ENCODE measurements at places on chromosomes 3 and 15.

GRCh38 chr3:113156816-113157333 lies 54.5 kb upstream of the BOC start:
- no peak for DNase-seq

GRCh38 chr3:133943639-133944141 lies 48.0 kb upstream of the RAB6B start:
- DNase-seq: peak; percentile 82

DNA sequence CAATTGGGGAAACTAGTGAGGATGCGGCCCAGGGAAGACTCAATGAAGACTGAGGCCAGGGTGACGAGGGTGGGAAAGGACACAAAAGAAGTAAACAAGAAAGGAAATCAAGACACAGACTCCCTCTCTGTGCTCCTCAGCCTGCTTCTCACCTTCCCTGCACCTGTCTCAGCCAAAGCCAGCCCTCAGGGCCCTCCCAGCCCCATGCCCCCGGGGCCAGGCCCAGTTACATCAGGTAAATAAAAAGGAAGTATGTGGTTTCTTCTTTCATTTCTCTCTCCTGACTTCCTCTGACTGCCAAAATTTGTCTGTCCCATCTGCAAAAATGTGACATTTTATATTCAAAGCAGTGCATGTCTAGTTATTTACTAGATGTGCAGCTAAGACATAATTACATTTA lies 328.0 kb downstream of the UACA start:
- no peak for DNase-seq

GRCh38 chr3:173395073-173395411 lies 2.5 kb upstream of the NLGN1 start:
- peak; percentile 33 for DNase-seq

- DNase-seq: peak; percentile 34
Measured at GRCh38 chr3:149003653-149004305, 12.4 kb downstream of the GYG1 start.

GRCh38 chr3:149284034-149284433 lies 49.4 kb downstream of the TM4SF18 start:
- no peak for DNase-seq

DNA sequence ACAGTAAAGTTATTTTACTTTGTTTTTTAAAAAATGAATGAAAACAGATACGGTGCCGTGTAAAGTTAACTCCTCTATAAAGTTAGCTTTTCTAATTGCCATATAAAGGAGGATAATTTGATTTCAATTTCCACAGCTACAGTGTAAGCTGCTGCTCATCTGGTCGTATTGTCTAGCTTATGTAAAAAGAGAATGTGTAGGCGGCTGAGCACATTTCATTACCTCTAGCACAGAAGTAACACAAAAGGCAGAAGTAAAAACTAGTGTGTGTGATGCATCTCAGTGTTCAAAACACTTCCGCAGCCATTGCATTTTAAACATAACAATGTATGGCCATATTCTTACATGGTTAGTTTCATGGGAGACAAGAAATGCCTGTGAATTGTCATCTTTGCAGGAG lies 105.0 kb upstream of the P2RY1 start:
- DNase-seq: no peak

- no peak for DNase-seq
Measured at GRCh38 chr3:171636666-171637065, 173.6 kb downstream of the PLD1 start.

DNA sequence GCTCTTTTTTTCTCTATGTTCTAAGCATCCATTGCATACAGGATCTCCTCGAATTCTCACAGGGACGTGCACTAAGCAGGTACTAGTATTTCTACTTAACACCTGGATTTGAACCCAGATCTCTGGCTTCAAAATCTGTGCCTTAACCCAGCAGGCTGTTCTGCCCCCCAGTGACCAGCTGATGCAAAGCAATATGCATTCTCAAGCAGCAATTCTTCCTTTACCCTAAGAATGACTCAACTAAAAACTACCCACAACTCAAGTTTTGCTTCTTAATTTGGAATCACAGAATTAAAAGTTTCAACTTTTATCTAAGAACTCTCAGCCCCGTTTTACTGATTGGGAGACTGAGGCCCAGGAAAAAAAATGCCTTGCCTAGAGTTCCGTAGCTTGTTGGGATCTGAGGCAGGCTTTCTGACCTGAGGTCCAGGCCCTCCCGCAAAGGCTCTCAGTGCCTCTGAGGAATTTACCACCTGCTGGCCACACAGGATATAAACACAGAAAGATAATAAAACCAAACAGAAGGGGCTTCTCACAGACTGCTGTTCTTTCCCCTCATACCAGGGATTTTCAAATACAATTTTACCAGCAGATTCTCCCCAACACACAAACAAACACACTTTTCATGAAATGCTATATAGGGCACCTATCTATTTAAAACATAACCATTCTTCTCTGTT lies 115.4 kb upstream of the RAD18 start:
- DNase-seq: no peak

GRCh38 chr3:148903022-148903442 lies 37.9 kb downstream of the CPA3 start:
- peak; percentile 51 for DNase-seq

GRCh38 chr15:56734013-56734635 lies 815 bp upstream of the ZNF280D start:
- no peak for DNase-seq

DNA sequence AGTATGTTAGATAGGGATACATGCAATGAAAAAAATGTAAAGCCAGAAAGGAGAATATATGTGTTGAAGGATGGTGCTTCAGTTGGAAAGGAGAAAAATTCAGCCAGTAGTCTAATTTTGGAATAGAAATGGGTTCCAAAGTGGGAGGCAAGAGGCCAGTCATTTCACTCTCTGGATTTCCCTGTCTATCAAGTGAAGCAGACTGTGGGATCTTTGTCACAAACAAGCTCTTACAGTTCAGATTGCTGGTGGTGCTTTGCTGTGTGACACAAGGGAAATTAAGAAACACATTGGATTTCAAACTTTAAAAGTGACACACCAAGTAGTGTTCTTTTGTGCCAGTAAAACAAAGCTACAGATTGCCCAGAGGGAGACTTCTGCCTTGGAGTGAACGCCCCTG lies 82.0 kb upstream of the BFSP2 start:
- DNase-seq: no peak

- no peak for DNase-seq
Measured at GRCh38 chr3:71271596-71271995, 311.9 kb downstream of the FOXP1 start.

- no peak for DNase-seq
Measured at GRCh38 chr15:60572541-60573421, 93.8 kb upstream of the ICE2 start.

- no peak for DNase-seq
Measured at GRCh38 chr3:25226747-25227146, 201.3 kb upstream of the RARB start.

DNA sequence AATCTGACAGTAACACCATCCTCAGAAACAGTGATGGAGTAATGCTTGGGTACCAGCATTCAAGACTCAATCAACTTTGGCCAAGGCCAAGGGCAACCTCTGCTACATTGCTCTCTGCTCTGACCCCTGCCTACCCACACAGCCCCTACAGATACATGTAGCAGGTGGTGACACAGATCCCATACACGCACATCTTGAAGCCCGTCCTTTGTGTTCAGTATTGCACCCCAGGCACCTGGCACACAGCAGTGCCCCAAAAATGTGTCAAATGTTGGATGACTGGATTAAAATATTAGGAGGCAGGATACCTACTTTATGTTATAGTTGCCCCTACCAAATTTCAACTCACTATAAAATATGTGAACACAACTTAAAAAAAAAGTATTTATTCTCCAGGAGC lies 139.3 kb upstream of the ICE2 start:
- DNase-seq: no peak

DNA sequence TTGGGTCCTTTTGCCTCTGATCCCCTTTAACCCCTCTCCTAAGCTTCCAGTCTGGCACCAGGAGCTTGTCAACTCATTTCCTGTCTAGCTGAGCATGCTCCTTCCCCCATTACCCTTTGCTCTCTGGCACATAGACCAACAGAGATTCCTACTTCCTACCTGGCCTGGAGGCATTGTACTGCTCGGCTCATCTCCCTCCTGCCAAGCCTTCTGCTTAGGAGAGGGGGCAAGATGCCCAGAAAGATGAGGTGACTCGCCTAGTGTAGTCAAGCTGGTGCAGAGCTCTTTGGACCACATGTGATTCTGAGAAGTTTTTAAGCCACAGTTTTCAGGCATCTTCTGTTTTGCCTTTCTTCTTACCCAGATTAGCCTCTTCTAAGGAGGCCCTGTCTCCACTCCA lies 95.4 kb downstream of the ZNF621 start:
- no peak for DNase-seq

- DNase-seq: no peak
Measured at GRCh38 chr3:165446555-165446954, 250.4 kb upstream of the SLITRK3 start.

DNA sequence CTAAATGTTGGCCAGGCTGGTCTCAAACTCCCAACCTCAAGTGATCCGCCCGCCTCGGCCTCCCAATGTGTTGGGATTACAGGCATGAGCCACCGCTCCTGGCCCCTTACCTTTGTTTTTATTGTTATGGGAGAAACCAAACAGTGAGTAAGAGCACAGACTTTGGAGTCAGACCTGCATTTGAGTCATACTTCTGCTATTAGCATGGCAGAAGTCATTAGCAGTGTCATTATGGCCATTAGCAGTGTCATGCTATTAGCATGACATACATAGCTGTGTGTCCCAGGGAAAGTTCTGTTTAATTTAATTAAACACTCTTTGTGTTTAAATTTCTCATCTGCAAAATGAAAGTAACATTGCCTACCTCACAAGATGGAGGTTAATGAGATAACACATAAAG lies 54.8 kb downstream of the SQOR start:
- no peak for DNase-seq

DNA sequence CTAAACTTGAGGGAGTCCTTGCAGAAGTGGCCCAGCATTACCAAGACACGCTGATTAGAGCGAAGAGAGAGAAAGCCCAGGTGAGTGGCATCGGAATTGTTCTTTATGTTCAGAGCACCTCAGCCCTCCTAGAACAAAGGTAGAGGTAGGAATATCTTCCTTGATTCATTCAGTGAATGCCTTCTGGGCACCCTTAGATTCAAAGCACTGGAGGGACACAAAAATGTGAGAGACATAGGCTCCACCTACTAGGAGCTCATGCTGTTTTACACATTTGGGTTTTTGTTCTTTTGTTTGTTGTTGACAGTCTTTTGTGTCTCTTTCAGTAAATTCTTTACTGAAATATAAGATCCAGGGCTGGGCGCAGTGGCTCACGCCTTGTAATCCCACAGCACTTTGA lies 68.2 kb downstream of the IQGAP1 start:
- no peak for DNase-seq

DNA sequence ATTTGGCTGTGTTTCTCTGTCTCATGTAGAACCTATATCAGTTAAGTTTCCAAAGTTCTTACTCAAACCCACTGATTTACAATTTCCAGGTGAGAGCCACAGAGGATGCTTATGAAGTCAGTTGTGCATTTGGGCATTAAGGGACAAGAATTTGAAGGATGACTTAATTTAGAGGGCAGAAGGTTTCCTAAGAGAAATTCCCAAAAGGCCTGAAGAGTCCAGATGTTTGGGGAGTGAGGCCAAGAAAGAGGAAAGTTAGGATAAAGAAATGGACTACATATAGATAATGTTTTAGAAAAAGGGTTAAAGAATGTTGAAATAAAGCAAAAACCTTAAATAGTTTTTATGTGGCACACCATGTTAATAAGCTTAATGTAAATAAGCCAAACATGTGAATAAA lies 338.7 kb upstream of the GRM7 start:
- DNase-seq: no peak

GRCh38 chr3:49377483-49377882 lies 19.3 kb upstream of the GPX1 start:
- no peak for DNase-seq

- no peak for DNase-seq
Measured at GRCh38 chr3:171733561-171733960, 76.7 kb downstream of the PLD1 start.

DNA sequence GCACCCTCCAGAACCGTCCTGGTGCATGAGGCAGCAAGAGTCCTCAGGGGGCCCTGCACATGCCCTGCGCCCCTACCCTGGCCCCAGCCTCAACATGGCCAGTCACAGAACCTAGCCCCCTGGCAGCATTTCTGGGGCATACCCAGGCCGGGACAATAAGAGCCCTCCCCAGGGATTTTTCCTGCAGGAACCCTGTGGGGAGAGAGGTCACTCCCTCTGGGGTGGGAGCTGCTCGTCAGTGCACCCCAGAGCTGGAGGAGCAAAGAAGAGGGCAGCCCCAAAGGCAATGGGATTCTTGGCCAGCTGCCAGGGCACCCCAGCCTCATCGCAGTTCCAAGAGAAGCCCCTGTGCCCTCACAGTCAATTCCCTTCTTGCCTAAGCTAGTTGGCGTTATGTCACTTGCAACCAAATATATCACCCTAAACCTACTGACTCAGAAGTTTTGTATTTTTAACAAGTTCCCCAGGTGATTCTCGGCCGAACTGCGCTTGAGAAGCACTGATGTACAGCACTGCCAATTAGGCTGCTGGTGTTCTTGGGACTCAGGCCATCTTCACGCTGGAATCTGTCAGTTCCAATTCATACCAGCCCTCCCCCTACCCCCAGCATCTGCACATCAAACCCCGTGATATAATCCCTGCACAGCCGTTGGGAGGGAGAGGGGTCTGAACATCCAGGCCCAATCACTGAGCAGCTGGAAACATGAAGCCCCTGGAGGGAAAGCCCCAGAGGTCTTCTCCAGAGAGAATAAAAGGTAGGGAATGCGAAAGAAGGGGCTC lies 87.5 kb upstream of the PRR20G start:
- DNase-seq: no peak

GRCh38 chr3:194112120-194113106 lies 23.5 kb upstream of the HES1 start:
- DNase-seq: peak; percentile 82

GRCh38 chr3:183513046-183513706 lies 42.3 kb downstream of the KLHL6 start:
- no peak for DNase-seq

- DNase-seq: no peak
Measured at GRCh38 chr15:31361764-31362515, 35.3 kb downstream of the KLF13 start.

DNA sequence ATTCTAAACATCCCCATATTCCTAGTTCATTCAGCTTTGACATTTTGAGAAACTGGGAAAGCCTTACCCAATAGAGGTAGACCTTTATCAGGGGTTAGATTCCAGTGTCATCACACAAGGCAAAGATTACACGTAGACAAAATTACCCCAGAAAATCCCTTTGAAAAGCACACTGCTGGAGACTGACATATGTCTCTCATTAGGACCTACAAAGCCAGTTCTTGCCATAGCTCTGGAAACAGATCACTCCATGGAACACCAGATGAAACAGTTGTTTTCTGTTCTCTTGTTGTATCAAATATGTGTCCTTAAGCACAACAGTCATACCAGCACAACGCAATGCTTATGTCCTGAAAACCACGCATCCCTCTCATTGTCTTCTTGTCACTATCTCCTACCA lies 44.7 kb downstream of the RARB start:
- no peak for DNase-seq

GRCh38 chr3:23256741-23257435 lies 53.8 kb downstream of the UBE2E2 start:
- DNase-seq: no peak

DNA sequence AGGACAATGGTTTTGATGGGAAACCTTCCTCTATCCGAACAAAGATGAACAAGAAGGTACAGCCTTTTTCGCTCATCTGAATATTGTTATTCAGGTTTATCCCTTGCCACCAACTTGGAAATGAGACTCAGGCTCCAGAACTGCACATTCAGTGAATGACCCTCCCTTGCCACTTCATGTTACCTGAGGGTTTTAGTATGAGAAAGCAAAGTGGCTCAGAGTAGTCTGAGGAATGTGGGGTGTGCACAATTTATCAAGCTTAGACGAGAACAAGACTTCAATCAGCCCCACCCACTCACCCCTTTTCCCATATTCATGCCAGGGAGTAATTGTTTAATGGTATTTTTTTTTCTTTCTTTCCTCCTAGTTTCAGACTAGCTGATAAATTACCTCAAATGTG lies 265.3 kb upstream of the POU1F1 start:
- DNase-seq: no peak
